ENCODE measurements at places on chromosomes 5 and 9.
A peak's percentile ranks its signal among the peaks of the same experiment; 100 is the strongest.

DNA sequence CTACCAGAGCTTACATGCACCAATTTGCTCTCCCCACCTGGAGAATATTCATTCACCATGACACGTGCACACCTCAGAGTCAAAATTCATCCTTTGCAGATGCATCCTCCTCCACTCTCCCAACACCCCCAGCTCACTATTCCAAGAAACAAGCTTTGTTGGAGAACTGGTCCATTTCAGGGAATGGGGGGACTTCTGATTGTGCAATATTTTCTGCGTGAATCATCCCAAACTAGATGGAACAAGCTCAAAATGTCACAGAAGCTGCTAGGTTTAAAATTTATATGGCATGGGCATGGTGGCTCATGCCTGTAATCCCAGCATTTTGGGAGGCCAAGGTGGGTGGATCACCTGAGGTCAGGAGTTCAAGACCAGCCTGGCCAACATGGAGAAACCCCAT is 3.6 kb downstream of the GLDC start:
- no peak for DNase-seq

GRCh38 chr9:134442085-134442474 is 115.8 kb downstream of the RXRA start:
- no peak for DNase-seq

- peak; percentile 38 for DNase-seq
Measured at GRCh38 chr5:179558932-179559283, 8.6 kb downstream of the RUFY1 start.

- no peak for DNase-seq
Measured at GRCh38 chr5:131957721-131958441, 12.4 kb upstream of the MEIKIN start.

DNA sequence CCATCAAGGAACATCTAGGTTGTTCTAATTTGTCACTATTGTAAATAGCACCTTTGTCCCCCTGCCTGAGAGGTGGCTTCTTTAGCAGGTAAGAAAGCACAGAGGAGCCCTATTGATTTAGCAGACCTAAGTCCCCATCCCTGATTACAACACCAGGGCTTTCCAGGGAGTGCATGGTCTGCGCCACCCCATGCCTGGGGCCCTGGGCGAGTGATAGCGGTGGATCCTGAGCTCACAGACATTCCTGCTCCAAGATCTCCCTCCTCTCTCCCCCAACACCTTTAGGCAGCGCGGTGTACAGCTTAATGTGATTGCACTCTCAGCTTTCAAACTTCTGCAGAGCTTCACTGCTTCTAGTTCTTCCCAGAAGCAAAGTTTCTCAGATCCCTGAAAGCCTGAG is 67.4 kb upstream of the WWC1 start:
- no peak for DNase-seq

GRCh38 chr9:127140181-127140580 is 17.7 kb upstream of the ANGPTL2 start:
- no peak for DNase-seq

DNA sequence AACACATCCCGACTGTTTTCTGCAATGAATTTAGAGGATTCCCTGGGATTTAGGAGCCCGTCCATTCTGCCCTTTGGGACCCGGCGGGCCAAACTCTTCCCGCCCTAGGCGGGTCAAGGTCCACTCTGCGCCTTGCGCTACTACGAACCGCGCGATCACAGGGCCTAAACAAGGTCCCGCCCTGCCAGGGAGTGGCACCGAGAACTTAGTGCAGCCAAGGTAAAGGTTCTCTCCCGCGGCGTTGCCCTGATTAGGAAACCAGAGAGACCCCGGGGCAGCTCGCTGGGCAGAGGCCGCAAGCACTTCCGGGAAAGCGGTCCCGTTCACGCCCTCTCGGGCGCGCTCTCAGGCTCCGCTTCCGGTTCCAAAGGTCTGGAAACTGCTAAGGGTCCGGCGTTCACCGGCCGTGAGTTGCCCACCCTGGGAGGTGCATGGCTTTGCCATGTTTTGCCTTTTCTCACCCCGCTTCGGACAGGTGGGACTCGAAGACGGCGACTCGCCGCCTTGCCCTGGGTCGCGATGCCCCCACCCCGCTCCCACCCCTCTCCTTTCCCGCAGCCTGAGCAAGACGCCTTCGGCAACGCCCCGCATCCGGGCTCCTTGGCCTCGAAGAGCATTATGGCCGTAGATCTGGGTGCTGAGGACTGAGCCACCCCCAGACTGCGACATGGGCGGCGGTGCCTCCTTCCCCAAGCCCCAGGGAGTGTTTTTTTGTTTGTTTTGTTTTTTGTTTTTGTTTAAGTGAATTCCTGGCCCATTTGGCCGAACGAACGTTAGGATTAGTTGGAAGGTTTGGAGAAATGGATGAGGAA is 23.4 kb downstream of the HNRNPK start:
- peak; percentile 95 for DNase-seq

DNA sequence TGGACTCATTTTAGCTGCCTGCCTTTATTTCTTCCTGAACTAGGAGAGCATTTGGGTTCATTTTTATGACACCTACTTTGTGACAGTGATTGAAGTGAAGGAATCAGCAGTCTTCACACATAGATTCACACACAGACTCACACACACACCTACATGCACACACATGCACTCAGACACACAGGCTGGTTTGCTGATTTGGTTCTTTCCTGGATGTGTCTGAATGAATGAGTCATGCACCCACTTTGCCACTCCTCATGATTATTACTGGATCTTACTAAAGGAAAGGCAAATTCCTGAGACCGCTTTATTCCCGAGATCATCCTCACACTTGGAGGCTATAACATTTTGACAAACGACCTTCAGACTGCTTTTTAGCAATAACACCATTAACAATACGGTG is 529.5 kb downstream of the AGTPBP1 start:
- DNase-seq, result no peak

- peak; percentile 60 for DNase-seq
Measured at GRCh38 chr9:106717686-106718085, 145.3 kb upstream of the ZNF462 start.

DNA sequence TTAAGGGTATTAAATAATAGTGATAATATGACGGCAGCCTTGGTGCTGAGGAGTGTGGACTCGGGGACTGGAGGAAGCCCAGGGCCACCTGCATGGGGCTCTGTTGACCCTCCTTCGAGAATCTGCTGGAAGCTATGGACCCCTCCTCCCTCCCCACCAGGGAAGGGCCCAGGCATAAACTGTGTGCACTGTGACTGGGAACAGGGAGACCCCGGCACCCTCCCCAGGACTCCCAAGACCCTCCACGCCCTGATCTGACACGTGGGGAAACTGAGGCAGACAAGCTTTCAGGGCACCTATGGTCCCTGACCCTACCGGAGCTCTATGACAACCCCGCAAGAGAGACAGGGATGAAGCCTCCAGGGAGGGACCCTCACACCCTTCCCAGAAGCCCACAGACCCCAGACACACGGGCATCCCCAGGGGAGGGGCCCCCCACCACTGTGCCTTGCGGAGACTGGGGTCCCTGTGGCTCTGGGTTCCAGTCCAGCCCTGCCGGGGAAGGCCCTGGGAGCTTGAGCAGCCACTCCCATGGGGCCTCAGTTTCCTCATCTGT is 6.5 kb upstream of the EGFL7 start:
- no peak for DNase-seq

GRCh38 chr5:172051643-172052339 is 45.4 kb upstream of the FBXW11 start:
- no peak for DNase-seq

- DNase-seq, result no peak
Measured at GRCh38 chr5:174549254-174549653, 175.1 kb upstream of the MSX2 start.

GRCh38 chr9:87556039-87556438 is 58.4 kb downstream of the DAPK1 start:
- DNase-seq, result no peak

DNA sequence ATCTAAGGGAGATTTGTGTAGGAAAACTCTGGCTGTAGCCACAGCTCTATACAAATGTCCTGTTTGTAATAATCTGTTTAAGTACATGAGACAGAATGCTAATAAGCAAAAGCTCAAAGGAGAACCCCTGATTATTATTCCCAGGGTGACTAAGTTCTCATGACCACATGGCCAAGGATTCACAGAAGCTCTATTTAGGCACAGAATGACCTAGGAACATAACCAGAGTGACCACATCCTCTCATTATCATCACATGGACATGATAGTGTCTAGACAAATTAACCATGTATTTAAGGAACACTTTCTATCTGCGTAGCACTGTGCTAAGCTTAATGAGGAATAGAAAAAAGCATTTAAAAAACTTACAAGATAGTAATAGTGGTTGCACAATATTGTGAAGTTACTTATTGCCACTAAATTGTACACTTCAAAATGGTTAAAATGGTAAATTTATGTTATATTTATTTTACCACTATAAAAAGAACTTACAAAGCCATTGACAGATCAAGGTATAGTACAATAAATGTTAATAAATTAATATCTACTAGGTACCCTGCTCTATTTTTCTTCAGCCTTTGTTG is 56.3 kb downstream of the STX17 start:
- DNase-seq, result no peak

DNA sequence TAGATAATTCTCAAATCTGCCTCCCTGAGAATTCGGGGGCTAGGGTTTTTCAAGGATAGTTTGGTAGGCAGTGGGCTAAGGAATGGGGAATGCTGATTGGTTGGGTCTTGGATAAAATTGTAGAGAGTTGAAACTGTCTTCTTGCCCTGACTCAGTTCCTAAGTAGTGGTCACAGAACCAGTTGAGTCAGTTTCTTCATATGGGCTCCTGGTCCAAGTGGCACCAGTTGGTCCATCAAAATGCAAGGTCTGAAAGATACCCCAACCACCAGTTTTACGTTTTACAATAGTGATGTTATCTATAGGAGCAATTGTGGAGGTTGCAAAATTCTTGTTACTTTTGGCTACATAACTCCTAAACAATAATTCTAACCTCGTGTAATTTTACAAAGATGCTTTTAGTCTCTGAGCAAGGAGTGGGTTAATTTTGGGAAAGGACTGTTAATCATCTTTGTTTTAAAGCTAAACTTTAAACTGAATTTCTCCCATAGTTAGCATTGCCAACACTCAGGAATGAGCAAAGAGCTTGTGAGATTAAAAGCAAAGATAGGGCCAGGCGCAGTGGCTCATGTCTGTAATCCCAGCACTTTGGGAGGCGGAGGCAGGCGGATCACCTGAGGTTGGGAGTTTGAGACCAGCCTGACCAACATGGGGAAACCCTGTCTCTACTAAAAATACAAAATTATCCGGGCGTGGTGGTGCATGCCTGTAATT is 7.7 kb downstream of the CDK7 start:
- DNase-seq, result no peak

DNA sequence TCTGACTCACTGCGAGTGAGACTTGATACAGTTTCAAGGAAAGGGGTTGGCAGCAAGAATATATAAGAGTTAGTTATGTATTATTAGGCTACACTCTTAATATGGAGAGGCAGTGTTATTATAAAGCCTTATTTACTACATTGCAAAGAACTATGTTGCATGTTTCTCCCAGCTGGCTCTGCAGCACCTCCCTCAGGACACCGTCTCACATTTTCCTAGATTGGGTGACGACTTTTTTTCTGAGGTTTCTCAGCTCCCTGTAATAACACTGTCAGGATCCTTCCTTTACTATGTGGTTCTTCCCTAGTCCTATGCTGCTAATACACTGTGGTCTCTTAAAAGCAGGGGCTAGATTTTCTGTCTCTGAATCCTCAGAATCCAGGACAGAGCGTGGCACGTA is 153.7 kb downstream of the INSYN2B start:
- no peak for DNase-seq

GRCh38 chr9:121498487-121499176 is 1.0 kb downstream of the GGTA1 start:
- no peak for DNase-seq

- DNase-seq, result no peak
Measured at GRCh38 chr9:109035684-109036423, 22.6 kb upstream of the CTNNAL1 start.
